ENCODE measurements at places on chromosomes 2 and 18. TPM values are rescaled to one million over a fixed set of nuclear protein-coding genes. Genes with fewer than 3 reads are reported as not detected.

Gene PLEKHH2
- total RNA-seq, result 2.3 TPM

Gene GALR1
- total RNA-seq, result under 0.01 TPM

Gene CCBE1
- under 0.01 TPM for total RNA-seq

Gene CPSF3
- 19.1 TPM for total RNA-seq

Gene SERPINB2
- 143 TPM for total RNA-seq

Gene ELOA2
- under 0.01 TPM for total RNA-seq

Gene GATA6
- 0.10 TPM for total RNA-seq

Gene SP140
- total RNA-seq, result 96.6 TPM

Gene TP53I3
- 5.6 TPM for total RNA-seq

Gene CRYBA2
- not detected for total RNA-seq

Gene MOGAT1
- total RNA-seq, result not detected

Gene TLX2
- total RNA-seq, result 0.10 TPM

Gene LYPD6
- not detected for total RNA-seq

Gene YES1
- 53.4 TPM for total RNA-seq

Gene MATN3
- total RNA-seq, result not detected

Gene TDRD15
- total RNA-seq, result 0.10 TPM

Gene BUB1
- total RNA-seq, result 6.0 TPM

Gene COL3A1
- total RNA-seq, result 0.42 TPM

Gene LCT
- total RNA-seq, result 0.10 TPM

Gene REG3A
- total RNA-seq, result not detected

Gene CHMP3
- 57.7 TPM for total RNA-seq

Gene IL18R1
- total RNA-seq, result 6.5 TPM

Gene RAB1A
- 81.9 TPM for total RNA-seq

Gene DRC1
- total RNA-seq, result not detected

Gene TXNDC2
- 0.10 TPM for total RNA-seq

Gene NEMP2
- total RNA-seq, result 6.8 TPM

Gene SRD5A2
- not detected for total RNA-seq

Gene HMSD
- not detected for total RNA-seq

Gene CTLA4
- 38.5 TPM for total RNA-seq

Gene PLEKHB2
- total RNA-seq, result 105 TPM

Gene TMEM169
- total RNA-seq, result 0.42 TPM

Gene NEB
- 2.0 TPM for total RNA-seq

Gene DSC3
- total RNA-seq, result under 0.01 TPM

Gene LYPD1
- not detected for total RNA-seq

Gene SDC1
- not detected for total RNA-seq

Gene FBXO41
- total RNA-seq, result 4.2 TPM

Gene DOK6
- 2.2 TPM for total RNA-seq

Gene SPHKAP
- not detected for total RNA-seq

Gene RGPD3
- total RNA-seq, result 1.5 TPM

Gene NPC1
- 50.5 TPM for total RNA-seq

Gene ESPNL
- 0.10 TPM for total RNA-seq

Gene KIF1A
- not detected for total RNA-seq

Gene KCNF1
- total RNA-seq, result not detected
